Hepatocyte (in vitro differentiated cells): ENCODE measurements at places on chromosomes 5 and 9. TPM values are rescaled to one million over a fixed set of nuclear protein-coding genes. Genes with fewer than 3 reads are reported as not detected.

- H3K27ac ChIP-seq: no peak overlapping the region
- no peaks in the 10 kb centered on the region for H3K36me3 ChIP-seq
- no peaks in the 10 kb centered on the region for H3K27me3 ChIP-seq
- no peak for DNase-seq
- H3K4me3 ChIP-seq: no peak overlapping the region
Observed at GRCh38 chr9:93624431-93624834, 48.0 kb downstream of the PHF2 start.

DNA sequence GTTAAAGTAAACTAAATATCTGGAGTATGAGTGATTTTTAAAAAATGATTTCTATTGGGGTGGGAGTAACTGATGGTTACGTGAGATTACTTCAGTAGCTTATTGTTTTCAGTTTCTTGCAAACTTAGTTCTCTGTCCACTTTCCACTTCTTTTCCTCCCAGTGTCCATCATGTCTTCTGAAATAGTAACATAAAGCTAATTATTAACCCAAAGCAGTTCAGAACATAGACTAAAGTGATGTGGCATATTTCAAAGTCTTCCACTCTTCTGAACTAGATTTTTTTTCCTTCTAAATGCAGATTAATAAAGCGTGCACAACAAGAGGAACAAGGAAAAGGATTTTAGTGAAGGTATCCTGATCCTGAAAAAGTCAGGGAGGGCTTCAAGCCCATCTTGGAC is 114.1 kb downstream of the MAN2A1 start:
- DNase-seq: no peak
- no peaks in the 10 kb centered on the region for H3K36me3 ChIP-seq
- H3K27me3 ChIP-seq: no peaks in the 10 kb centered on the region
- H3K27ac ChIP-seq: peak overlapping the region; percentile 1

- H3K27ac ChIP-seq: peak overlapping the region; percentile 96
- H3K36me3 ChIP-seq: no peaks in the 10 kb centered on the region
- H3K4me1 ChIP-seq: peaks cover 13% of the 10 kb centered on the region
- no peaks in the 10 kb centered on the region for H3K27me3 ChIP-seq
- DNase-seq: peak; percentile 85
Observed at GRCh38 chr9:4297786-4298254, 2.0 kb downstream of the GLIS3 start.

DNA sequence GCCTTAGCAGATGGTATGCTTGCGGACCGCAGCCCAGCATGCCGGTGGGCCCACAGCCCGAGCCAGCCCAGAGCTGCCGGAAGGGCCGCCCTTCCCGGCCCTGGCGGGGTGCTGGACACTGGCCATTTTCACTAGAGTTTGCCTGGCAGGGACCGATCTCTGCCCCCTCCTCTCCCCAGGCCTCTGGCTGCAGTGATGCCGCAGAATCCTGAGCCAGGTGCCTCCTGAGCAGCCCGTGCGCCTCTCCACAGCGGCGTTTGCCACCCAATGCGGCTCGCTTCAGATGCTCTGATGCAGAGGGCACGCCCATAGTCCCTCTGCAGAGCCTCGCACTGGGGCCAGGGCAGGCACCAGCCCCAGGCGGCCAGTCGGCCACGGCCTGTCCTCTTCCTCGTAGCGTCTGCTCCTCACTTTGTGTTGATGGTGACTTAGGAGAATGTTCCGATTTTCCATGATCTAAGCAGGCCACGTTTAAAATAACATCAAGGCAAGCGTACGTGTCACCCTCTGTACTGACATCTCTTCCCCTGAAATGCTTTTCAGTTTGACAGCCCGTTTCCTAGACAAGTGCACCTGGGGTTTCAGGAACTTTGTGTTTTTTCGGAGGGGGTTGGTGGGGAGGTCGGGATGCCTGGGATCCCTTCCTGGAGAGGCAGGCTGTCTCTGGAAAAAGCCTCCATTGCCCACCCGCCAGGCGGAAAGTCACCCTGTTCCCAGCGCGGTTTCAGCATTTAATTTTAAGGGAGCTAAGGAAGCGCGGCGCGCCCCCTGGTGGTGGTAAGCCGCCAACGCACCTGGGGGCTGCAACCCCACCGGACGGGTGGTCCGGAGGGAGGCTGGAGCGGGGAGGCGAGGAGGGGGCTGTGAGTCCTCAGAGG is 29.8 kb upstream of the HMCN2 start:
- no peaks in the 10 kb centered on the region for H3K4me1 ChIP-seq
- no peaks in the 10 kb centered on the region for H3K36me3 ChIP-seq
- no peaks in the 10 kb centered on the region for H3K27me3 ChIP-seq
- no peak overlapping the region for H3K27ac ChIP-seq
- DNase-seq: peak; percentile 76

The FBXL7 gene
- polyA plus RNA-seq: 8.4 and 10.6 TPM in 2 replicates

The TMEM174 gene
- polyA plus RNA-seq: not detected in 2 replicates

DNA sequence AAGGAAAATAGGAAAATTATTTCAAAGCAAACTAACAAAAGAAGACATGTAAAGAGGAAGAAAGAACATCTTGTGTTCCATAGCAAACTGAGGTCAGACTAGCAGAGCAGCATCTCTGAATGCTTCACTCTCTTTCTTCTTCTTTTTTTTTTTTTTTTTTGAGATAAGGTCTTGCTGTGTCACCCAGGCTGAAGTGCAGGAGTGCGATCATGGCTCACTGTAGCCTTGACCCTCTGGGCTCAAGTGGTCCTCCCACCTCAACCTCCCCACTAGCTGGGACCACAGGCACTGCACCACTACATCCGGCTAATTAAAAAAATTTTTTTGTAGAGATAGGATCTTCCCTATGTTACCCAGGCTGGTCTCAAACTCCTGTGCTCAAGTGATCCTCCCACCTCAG is 36.6 kb downstream of the MELK start:
- H3K27ac ChIP-seq: no peak overlapping the region
- no peaks in the 10 kb centered on the region for H3K27me3 ChIP-seq
- no peaks in the 10 kb centered on the region for H3K4me1 ChIP-seq
- H3K36me3 ChIP-seq: no peaks in the 10 kb centered on the region
- DNase-seq: no peak

GRCh38 chr5:161513942-161514341 is 32.6 kb downstream of the GABRB2 start:
- H3K4me1 ChIP-seq: no peaks in the 10 kb centered on the region
- H3K27ac ChIP-seq: no peak overlapping the region
- no peak for DNase-seq
- H3K27me3 ChIP-seq: no peaks in the 10 kb centered on the region
- H3K36me3 ChIP-seq: no peaks in the 10 kb centered on the region

DNA sequence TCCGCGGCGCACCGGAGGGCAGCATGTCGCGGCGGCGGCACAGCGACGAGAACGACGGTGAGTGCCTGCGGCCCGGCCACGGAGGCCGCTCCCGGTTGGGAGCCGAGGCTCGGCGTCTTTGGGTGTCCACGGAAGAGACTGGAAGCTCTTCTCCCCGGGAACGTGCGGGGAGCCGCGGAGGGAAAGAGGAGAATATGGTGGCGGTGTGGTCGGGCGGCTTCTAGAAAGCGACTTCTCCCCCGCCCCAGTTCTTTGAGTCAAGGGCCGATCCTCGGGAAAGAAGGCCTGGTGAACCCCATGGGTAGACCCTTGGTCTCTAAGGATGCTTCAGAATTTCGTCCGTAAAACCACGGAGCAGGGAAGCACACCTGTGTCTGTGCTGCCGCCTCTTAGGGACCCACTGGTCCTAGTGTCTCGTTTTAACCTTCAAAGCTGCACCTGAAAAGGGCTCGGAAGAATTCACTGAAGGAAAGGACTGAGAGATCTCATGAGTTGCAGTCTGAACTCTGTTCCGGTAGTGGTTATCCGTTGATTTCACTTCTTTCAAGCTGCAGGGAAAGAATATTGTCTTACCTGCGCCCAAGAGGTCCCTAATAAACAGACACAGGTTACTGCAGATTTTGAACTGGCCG is 354 bp downstream of the NCBP1 start:
- H3K4me1 ChIP-seq: peaks cover 22% of the 10 kb centered on the region
- H3K27ac ChIP-seq: peak overlapping the region; percentile 98
- H3K36me3 ChIP-seq: no peaks in the 10 kb centered on the region
- no peaks in the 10 kb centered on the region for H3K27me3 ChIP-seq
- no peak for DNase-seq

The PCDHB12 gene
- polyA plus RNA-seq: 0.86 and 0.97 TPM in 2 replicates

The TJP2 gene
- 67.2 and 69.9 TPM in 2 replicates for polyA plus RNA-seq

GRCh38 chr9:14314929-14315874 is 1.3 kb upstream of the NFIB start:
- H3K4me3 ChIP-seq: peak overlapping the region; percentile 73
- peak; percentile 89 for DNase-seq
- no peaks in the 10 kb centered on the region for H3K36me3 ChIP-seq
- peaks cover 12% of the 10 kb centered on the region for H3K27me3 ChIP-seq
- H3K27ac ChIP-seq: peak overlapping the region; percentile 97

- no peak overlapping the region for H3K4me3 ChIP-seq
- no peaks in the 10 kb centered on the region for H3K27me3 ChIP-seq
- no peaks in the 10 kb centered on the region for H3K4me1 ChIP-seq
- no peak for DNase-seq
Observed at GRCh38 chr5:96083361-96083881, 121.8 kb upstream of the ELL2 start.

The GRM6 gene
- polyA plus RNA-seq: not detected in 2 replicates

The TRIM7 gene
- polyA plus RNA-seq: 0.35 TPM in 1 of 2 replicates, not detected in the other

The CCL19 gene
- polyA plus RNA-seq: not detected in 2 replicates

The PCDHGA9 gene
- polyA plus RNA-seq: not detected in 2 replicates

The MORN5 gene
- polyA plus RNA-seq: 0.95 TPM in 1 of 2 replicates, not detected in the other

- H3K27me3 ChIP-seq: no peaks in the 10 kb centered on the region
- H3K36me3 ChIP-seq: no peaks in the 10 kb centered on the region
- DNase-seq: no peak
- no peak overlapping the region for H3K27ac ChIP-seq
Observed at GRCh38 chr9:89483592-89484474, 14.1 kb downstream of the SEMA4D start.

DNA sequence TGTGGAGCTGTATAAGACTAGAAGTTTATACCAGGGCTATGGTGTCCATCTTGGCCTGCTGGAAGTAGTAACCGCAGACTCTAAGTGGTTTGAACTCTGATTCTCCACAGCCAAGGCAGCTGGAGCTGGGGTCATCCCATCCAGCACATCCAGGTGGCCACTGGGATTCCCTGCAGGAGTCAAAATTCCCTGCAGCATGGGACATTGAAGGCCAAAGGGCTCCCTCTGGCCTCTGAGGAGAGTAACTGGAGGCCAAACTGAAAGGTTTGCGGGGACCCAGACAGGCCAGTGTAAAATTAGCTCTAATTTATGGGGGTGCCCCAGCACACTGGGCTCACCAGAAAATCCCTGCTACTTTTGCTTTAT is 12.2 kb upstream of the PRXL2C start:
- H3K27ac ChIP-seq: no peak overlapping the region
- no peaks in the 10 kb centered on the region for H3K36me3 ChIP-seq
- H3K27me3 ChIP-seq: no peaks in the 10 kb centered on the region
- H3K4me3 ChIP-seq: no peak overlapping the region

The CACFD1 gene
- polyA plus RNA-seq: 49.2 and 50.4 TPM in 2 replicates

GRCh38 chr5:111472579-111472978 is 39.8 kb downstream of the STARD4 start:
- H3K36me3 ChIP-seq: no peaks in the 10 kb centered on the region
- H3K27me3 ChIP-seq: no peaks in the 10 kb centered on the region
- H3K27ac ChIP-seq: no peak overlapping the region
- no peak for DNase-seq
- H3K4me3 ChIP-seq: no peak overlapping the region

The PCDH1 gene
- polyA plus RNA-seq: 6.2 and 8.6 TPM in 2 replicates

DNA sequence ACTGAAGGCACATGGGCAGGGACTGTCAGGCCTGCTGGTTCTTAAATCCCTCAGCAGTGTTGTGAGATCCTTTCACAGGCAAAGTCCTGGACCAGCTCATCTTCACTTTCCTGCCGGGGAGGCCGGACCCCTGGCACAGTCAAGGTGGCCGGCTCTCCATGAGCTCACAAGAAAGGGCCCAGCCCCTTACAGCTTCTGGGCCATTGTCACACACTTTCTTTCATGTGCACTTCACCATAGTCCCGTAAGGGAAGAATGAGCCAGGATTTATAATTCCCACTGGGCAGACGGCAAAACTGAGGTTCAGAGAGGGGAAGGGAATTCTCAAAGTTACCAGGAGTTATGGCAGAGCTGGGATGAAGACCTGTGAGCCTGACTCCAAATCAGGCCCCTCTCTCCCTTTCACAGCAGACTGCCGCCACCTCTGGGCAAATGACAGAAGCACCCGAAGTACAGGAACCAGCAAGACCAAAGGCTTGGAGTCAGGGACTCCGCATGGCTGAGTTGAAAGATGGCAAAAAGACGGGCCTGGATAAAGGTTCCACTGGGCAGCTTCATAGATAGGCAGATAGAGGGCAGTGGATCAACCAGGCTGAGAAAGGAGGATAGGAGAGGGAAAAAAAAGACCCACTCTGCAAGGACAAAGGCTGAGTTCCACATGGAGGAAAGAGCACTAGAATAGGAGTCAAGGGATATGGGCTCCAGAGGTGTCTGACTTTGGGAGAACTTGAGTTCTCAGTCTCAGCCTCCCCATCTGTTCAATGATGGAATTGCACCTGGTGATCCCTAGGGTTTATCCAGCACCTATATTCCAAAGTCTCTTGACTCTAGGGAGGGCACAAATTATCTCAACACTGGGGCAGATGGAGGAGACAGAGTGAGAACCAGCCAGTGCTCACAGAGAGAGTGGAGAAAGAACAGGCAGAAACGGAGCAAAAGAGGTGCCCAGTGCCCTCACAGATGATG is 128.7 kb downstream of the PAX5 start:
- no peak for DNase-seq
- no peak overlapping the region for H3K27ac ChIP-seq
- no peak overlapping the region for H3K4me3 ChIP-seq
- H3K27me3 ChIP-seq: peaks cover 32% of the 10 kb centered on the region

DNA sequence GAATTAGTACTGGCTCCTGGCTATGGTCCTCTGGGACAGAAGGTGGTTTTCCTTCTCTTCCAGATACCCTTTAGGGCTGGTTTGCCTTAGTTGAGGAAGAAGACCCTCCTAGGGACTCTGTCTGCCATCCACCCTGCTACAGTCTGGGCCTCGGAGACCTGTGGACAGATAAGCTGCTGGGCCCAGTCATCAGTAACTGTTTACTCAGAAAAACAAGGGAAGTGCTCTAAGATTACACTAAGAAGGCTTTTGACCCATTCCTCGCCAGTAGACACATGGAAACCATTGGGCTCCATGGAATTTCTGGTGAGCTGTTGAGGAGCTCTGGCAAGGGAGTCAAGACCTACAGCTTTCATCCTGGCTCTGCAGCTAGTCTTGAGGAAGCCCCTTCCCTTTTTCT is 31.2 kb downstream of the LARP1 start:
- peaks cover 48% of the 10 kb centered on the region for H3K4me1 ChIP-seq
- H3K36me3 ChIP-seq: no peaks in the 10 kb centered on the region
- peak overlapping the region; percentile 56 for H3K27ac ChIP-seq
- H3K4me3 ChIP-seq: no peak overlapping the region
- H3K27me3 ChIP-seq: no peaks in the 10 kb centered on the region

GRCh38 chr5:11258001-11258400 is 497.0 kb upstream of the DAP start:
- no peaks in the 10 kb centered on the region for H3K4me1 ChIP-seq
- no peaks in the 10 kb centered on the region for H3K36me3 ChIP-seq
- H3K27ac ChIP-seq: no peak overlapping the region
- H3K27me3 ChIP-seq: no peaks in the 10 kb centered on the region

- no peak for DNase-seq
- H3K27me3 ChIP-seq: no peaks in the 10 kb centered on the region
- H3K27ac ChIP-seq: peak overlapping the region; percentile 65
- no peaks in the 10 kb centered on the region for H3K4me1 ChIP-seq
- H3K36me3 ChIP-seq: no peaks in the 10 kb centered on the region
Observed at GRCh38 chr5:57538341-57538955, 55.8 kb upstream of the ACTBL2 start.

The MACIR gene
- 16.0 and 16.5 TPM in 2 replicates for polyA plus RNA-seq
